ENCODE measurements at places on chromosomes 2 and 18.

GRCh38 chr2:65549257-65549627 lies 116.8 kb upstream of the SPRED2 start:
- DNase-seq = no peak

- DNase-seq = no peak
Observed at GRCh38 chr2:206020171-206020570, 65.8 kb downstream of the INO80D start.

DNA sequence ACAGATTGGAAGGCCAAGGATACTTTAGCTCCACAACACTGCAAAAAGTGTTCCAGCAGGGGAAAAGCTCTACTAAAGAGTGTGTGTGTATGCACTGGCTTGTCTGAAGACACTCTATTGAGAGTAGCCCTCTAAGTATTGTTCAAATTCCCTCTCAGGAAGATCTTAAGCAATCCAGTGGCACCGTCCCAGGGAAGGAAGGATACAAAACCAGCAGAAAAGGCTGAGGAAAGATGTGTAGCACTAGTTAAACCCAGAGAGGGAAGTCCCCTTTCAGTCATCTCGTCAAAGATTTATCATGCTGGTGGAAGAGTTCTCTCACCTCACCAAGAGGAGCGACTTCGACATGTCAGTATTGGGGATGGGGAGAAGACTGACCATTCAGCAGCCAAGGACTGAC lies 50.5 kb downstream of the DHRS9 start:
- DNase-seq = no peak

GRCh38 chr2:84224121-84224520 lies 235.0 kb downstream of the SUCLG1 start:
- DNase-seq = no peak

GRCh38 chr2:213185147-213185822 lies 33.9 kb upstream of the IKZF2 start:
- DNase-seq = no peak

GRCh38 chr2:163757814-163758213 lies 22.0 kb upstream of the FIGN start:
- DNase-seq = no peak

GRCh38 chr2:229474125-229474524 lies 203.0 kb upstream of the PID1 start:
- no peak for DNase-seq

DNA sequence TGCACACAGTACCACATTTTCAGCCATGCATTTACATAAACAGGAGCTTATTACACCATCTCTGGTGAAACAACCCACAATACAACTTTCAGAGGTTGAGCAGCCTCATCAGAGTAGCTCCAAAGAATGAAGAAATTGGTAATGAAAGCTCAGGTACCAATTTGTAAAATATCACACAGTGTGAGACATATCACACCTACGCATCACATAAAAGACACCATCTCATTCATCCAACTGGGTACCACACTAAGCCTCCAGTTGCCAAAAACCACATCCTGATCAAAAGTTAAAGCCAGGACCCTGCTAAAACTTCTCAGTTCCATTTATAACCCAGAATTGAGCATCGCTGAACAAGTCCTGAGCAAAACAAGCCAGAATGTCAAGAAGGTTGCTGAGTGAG lies 4.6 kb downstream of the TMEM163 start:
- DNase-seq = no peak

GRCh38 chr2:156334496-156335478 lies 2.3 kb upstream of the NR4A2 start:
- peak; percentile 91 for DNase-seq

DNA sequence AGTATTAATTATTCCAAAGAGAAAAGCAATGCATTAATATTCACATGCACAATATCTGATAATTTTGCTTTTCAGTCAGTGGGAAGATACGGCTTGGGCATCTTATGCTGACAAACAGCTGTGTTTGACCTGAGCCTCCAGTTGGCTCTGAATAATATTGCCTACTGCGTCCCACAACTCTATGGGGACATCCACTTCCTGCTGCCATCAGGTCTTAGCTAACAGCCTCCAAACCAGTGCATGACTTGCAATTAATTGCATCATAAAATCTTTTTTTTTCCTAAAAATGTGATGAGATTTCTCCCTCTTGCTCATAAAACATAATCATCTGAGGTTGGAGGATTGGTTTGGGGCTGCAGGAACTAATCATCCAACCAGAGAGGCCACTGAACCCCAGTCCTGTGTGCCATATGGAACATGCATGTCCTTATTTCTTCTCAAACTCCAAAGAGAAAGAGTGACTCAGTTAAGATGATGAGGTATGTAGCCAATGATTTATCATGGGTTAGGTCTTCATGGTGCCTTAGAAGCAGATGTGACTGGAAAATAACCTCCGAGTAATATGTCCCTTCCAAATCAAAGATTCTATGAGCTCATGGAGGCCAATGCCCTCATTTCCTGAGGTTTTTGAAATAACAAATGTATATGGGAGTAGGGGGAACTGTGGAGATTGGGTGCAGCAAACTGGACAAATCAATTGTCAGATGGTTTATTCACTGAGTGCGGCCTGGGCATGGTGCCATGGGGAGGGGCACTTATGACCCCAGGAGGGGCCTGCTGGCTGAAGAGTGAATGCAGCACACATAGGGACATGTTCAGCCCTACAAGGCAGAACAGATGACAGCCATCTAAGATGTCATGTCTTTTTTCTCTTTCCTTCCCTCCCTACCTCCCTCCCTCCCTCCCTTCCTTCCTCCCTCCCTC lies 39.4 kb downstream of the EDAR start:
- DNase-seq = no peak

GRCh38 chr2:128626760-128627511 lies 308.3 kb upstream of the HS6ST1 start:
- no peak for DNase-seq

- peak; percentile 82 for DNase-seq
Observed at GRCh38 chr2:177148477-177149154, 64.0 kb upstream of the HNRNPA3 start.

DNA sequence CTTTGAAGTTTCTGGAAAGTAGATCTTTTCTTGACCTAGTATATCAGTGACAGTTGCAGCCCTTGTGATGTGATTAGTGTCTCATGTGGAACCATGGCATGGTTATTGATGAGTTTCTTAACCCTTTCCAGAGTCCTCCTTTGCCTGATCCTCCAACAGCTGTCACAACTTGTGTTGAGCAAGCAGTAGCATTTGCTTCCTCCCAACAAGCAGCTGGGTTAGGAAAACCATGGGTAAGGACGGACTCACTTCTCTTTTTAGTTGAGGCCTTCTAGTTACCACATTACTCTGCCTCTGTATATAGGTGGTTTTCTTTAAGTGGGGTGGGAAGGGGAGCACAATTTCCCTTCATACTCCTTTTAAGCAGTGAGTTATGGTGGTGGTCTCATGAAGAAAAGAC lies 96.3 kb downstream of the XRCC5 start:
- DNase-seq = no peak

GRCh38 chr18:5197032-5197434 lies at the start of gene AKAIN1:
AKAIN1 (minus strand) TSS chr18:5197257; CDS start chr18:5197053, 204 bp downstream.
- DNase-seq = peak; percentile 77

DNA sequence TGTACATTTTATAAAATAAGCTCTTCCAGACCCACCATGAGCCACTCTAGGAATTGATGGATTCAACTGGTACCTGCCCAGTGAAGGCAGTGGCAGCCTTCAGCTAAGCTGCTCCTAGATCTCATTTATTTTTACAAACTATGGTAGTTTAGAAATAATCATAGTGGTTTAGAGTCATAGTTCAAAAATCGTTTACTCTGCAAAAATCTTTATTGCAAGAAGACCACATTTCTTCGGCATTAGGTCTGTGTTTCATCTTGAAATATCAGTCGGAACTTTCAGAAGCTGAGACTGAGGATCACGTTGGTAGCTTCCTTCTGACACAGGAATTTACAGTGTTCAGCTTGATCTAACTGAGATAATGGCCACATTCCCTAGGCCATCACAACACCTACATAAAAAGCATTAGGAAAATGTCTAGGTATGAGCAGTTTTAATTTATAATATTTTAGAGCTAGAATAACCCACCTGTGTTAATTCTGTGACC lies 206.2 kb upstream of the PID1 start:
- DNase-seq = no peak

- no peak for DNase-seq
Observed at GRCh38 chr2:182319556-182320505, 107.0 kb downstream of the PDE1A start.

GRCh38 chr2:72415241-72415661 lies 267.6 kb upstream of the CYP26B1 start:
- no peak for DNase-seq

- no peak for DNase-seq
Observed at GRCh38 chr2:181680055-181680936, at the start of gene NEUROD1. NEUROD1 (minus strand) TSS chr2:181680517; CDS start chr2:181678860, 1,657 bp downstream.

- no peak for DNase-seq
Observed at GRCh38 chr2:134109725-134110124, 144.1 kb upstream of the MGAT5 start.

DNA sequence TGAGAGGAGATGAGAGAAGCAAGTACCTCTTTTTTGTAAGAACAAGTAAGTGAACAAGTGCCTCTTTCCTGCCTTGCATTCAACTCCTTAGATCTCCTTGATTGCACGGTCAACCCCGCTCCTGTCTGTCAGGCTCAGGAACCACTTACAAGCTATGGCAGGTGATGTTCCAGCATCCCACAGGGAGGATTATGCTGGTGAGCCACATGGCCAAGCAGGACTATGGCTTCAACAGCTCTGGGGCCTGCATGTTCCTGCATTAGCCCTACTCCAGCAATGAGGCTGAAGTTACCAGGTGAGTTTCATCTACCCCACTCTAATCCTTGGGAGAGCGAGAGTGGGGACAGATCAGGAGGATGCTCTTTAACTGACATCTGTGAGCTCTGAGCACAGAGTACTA lies 29.5 kb downstream of the TTC32 start:
- no peak for DNase-seq

GRCh38 chr2:116094196-116094595 lies 1651.8 kb downstream of the DPP10 start:
- no peak for DNase-seq

- no peak for DNase-seq
Observed at GRCh38 chr2:67384123-67384822, 12.9 kb upstream of the ETAA1 start.

- DNase-seq = no peak
Observed at GRCh38 chr2:223976635-223977226, 19.5 kb downstream of the MRPL44 start.
